ENCODE measurements at places on chromosomes 5 and 9. TPM values are rescaled to one million over a fixed set of nuclear protein-coding genes. Genes with fewer than 3 reads are reported as not detected.
A peak's percentile ranks its signal among the peaks of the same experiment; 100 is the strongest.

GRCh38 chr5:143124593-143124992, 278.9 kb downstream of the NR3C1 start:
- DNase-seq, result no peak

SLC26A2 gene
- 42.9 TPM for total RNA-seq

DNA sequence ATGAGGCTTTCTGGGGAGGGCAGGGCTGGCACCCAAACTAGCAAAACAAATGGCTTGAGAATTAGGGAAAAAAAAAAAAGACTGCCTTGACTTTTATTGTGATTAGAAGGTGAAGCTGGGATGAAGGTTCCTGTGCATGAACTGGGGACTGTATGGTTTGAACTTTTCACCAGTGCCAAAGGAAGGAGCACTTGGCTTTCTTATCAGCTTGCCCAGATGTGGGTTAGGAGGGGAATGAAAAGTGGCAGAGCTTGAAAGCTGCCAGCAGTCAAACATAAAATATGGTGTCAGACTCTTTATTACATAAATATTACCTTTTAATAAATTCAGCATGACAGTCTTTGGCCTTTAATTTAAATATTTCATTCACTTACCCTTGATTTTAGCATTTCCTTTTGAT, 182.5 kb downstream of the PSAT1 start:
- DNase-seq, result no peak

FEM1C gene
- 73.3 TPM for total RNA-seq

PKD2L2 gene
- total RNA-seq, result not detected

DNA sequence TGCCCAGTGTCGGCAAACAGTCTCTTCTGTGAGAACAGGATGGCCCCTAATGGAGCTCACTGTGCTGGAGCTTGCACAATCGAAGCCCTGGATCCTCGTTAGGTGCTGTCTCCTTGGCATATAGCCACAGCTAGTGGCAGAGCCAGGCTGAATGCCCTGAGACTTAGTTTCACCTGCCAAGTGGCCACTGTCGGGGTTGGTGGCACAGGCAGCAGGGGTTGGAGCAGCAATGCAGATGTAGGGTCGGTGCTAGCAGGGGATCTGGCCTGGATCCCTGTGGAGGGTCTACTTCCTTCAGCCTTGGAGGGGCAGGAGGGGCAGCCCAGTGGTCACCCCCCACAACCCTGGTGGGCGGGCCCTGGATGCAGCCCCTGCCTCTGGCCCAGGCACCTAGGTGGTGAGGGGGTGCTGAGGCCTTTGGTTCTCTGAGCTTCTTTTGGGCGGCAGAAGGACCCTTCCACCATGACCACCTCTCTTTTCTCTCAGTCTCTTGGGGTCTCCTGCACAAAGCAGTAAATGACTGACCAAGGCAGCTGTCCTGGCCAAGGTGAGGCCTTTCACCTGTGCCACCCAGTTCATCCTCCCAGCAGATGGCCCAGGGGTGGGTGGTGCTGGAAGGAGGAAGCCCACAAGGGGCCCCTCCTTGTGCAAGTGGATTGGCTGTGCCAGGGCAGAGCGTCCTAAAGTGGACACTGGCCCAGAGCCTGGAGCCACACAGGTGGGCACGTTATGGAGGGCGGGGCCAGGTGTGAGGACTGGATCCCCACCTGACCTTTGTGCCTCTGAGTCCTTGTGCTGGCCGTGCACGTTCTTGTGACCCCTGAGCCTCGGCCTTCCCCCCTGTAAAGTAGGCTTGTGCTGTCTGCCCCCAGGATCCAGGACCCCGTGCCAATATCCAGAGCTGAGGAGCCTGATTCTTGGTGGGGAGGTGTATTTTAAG, 44.8 kb downstream of the PHF2 start:
- DNase-seq, result no peak

GRCh38 chr5:120528609-120529008, 64.5 kb downstream of the PRR16 start:
- DNase-seq, result no peak

GRCh38 chr5:107985144-107985543, 314.4 kb upstream of the EFNA5 start:
- no peak for DNase-seq

ERMP1 gene
- 34.9 TPM for total RNA-seq

BTNL3 gene
- not detected for total RNA-seq

- DNase-seq, result no peak
Observed at GRCh38 chr5:170493028-170493820, 10.6 kb upstream of the KCNIP1 start.

ANKRD20A1 gene
- total RNA-seq, result 2.4 TPM

DNA sequence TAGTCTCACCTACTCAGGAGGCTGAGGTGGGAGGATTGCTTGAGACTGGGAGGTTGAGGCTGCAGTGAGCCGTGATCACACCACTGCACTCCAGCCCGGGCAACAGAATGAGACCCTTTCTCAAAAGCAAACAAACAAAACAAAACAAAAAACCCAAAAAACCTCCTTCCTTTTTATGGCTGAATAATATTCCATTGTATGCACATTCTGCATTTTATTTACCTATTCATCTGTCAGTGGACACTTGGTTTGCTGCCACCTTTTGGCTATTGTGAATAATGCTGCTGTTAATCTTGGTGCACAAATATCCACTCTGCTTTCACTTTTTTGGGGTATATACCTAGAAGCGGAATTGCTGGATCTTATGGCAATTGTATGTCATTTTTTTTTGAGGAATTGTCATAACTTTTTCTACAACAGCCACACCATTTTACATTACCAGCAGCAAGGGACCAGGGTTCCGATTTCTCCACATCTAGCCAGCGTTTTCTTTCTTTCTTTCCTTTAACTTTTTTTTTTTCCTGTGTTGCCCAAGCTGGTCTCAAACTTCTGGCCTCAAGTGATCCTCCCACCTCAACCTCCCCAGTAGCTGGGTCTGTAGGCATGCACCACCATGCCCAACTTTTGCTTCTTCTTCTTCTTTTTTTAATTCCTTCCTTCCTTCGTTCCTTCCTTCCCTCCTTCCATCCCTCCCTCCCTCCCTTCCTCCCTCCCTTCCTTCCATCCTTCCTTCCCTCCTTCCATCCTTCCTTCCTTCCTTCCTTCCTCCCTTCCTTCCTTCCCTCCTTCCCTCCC, 30.6 kb downstream of the NKX2-5 start:
- DNase-seq, result no peak

GRCh38 chr5:172891716-172892421, 57.8 kb downstream of the ERGIC1 start:
- peak; percentile 76 for DNase-seq

STPG3 gene
- not detected for total RNA-seq

- DNase-seq, result no peak
Observed at GRCh38 chr5:91434348-91434747, 51.2 kb upstream of the ARRDC3 start.

TMEM232 gene
- total RNA-seq, result 7.1 TPM

GRCh38 chr5:59799668-59800346, 93.7 kb downstream of the PDE4D start:
- DNase-seq, result no peak

PCDHB11 gene
- total RNA-seq, result 2.4 TPM

DNA sequence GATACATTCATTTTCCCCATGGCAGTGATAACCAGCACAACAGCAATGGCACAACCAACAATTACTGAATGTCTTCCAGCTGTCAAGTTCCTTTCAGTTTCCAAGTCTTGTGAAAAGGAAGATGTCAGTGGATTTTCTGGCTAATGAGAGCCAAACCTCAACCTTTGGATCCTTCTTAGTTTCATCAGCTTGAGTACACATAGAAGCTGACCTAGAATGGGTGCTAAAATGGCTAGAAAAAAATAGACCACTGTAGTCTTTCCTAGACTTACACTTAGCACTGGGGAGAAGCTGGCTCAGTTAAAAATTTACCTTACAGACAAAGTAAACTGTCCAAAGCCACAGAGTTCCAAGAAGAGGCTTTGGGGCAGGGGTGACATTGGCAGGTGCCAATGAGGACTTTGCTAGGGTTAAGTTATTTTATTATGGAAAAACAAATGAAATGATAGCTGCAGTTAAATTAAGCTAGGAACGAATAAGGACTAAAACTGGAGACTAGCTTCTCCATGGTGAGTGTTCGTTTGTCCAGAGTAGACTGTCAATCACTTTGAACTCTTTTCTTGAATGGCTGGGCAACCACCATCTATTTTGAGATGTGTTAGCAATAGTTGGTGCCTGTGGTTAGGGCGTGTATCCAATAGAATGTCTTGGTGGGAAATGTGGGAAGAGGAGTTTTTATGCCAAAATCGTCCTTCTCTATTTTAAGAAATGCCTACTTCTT, 25.9 kb upstream of the TXN start:
- DNase-seq, result no peak

DNA sequence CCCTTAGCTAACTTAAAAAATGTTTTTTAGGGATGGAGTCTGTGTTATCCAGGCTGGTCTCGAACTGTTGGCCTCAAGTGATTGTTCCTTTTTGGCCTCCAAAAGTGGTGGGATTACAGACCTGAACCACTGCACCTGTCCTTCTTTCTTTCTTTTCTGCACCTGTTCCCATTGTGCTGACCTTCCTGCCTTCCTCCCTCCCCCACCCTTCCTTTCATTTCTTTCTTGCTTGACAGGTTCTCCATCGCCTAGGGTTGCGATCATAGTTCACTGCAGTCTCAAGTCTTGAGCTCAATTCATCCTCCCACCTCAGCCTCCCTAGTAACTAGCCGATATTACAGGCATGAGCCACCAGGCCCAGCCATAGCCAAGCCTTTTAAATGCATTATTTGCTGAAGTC, 20.6 kb downstream of the JMY start:
- DNase-seq, result no peak

GRCh38 chr9:2122299-2122698, 107.2 kb downstream of the SMARCA2 start:
- no peak for DNase-seq
